Neural crest cell (in vitro differentiated cells): ENCODE measurements at places on chromosomes 16 and 17. TPM values are rescaled to one million over a fixed set of nuclear protein-coding genes. Genes with fewer than 3 reads are reported as not detected.
A peak's percentile ranks its signal among the peaks of the same experiment; 100 is the strongest.

SLC5A10 gene
- total RNA-seq: not detected in 2 replicates

SLC6A2 gene
- not detected in 2 replicates for total RNA-seq

CDK5RAP3 gene
- total RNA-seq: 285 and 301 TPM in 2 replicates

PITPNM3 gene
- 1.3 and 1.4 TPM in 2 replicates for total RNA-seq

ABCC12 gene
- total RNA-seq: 0.07 and 0.30 TPM in 2 replicates

PRR11 gene
- total RNA-seq: 77.2 and 78.8 TPM in 2 replicates

CES4A gene
- 1.8 TPM in 2 replicates for total RNA-seq

PPY gene
- total RNA-seq: not detected in 2 replicates

ARL16 gene
- 51.0 and 53.7 TPM in 2 replicates for total RNA-seq

DNA sequence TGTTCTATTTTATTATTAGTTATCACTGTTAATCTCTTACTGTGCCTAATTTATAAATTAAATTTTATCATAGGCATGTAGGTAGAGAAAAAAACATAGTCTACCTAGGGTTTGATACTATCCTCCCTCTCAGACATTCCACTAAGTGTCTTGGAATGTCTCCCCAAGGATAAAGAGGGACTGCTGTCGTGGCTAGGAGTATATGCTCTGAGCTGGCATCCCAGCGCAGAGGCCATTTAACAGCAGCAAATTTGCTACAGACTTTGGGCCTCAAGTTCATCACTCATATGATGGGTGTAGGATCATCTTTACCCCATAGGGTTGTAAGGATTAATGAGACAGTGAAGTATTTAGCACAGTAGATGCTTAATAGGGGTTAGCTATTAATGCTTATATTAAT lies 56.7 kb downstream of the ZFHX3 start:
- DNase-seq: no peak

DNA sequence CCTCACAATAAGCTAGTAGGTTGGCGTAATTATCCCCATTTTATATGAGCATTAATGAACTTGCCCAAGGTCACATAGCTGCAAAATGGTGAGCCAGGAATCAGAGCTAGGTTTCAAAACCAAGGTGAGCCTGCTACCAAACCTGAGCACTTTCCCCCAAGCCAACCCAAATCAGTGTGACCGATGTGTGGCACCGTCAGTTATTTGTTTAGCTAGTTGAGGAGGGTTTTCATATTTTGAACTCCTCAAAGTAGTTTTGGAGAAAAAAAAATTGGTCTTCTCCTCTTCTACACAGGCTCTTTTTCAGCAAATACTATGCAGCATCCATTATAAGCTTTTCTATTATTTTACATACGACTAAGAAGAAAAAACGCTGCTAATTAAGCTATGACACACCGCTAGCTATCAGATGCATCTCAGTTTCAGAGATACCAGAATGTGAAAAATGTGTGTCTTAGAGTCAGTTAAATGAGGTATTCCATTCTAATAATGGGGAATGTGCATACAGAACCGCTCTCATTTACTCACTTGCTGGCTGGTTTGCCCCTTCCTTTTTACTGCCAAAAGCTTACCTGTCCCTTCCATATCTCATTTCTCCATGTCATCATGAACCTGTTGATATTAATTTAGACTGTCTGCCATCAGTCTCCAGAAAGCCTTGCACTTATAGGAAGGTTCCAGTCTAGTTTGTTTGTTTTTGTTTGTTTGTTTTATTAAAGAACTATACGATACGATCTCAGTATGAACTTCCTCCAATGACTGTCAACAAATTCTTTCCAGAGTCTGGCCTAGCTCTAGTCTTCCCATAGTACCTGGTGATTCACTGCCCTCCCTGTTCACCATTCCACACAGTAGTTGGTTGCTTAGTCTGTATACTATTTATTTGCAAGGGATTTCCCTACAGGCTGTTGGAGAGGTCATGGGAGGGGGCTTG lies 2.2 kb upstream of the TBX4 start:
- no peak for DNase-seq

- DNase-seq: no peak
These were observed 26.0 kb upstream of the PRKCA start for GRCh38 chr17:66276328-66276937.

GRCh38 chr16:84967828-84968227 lies 43.5 kb downstream of the ZDHHC7 start:
- DNase-seq: no peak

- no peak for DNase-seq
These were observed 2.4 kb downstream of the YPEL2 start for GRCh38 chr17:59333836-59334235.

GRCh38 chr17:39062846-39063680 lies 88.4 kb downstream of the PLXDC1 start:
- DNase-seq: no peak

DNA sequence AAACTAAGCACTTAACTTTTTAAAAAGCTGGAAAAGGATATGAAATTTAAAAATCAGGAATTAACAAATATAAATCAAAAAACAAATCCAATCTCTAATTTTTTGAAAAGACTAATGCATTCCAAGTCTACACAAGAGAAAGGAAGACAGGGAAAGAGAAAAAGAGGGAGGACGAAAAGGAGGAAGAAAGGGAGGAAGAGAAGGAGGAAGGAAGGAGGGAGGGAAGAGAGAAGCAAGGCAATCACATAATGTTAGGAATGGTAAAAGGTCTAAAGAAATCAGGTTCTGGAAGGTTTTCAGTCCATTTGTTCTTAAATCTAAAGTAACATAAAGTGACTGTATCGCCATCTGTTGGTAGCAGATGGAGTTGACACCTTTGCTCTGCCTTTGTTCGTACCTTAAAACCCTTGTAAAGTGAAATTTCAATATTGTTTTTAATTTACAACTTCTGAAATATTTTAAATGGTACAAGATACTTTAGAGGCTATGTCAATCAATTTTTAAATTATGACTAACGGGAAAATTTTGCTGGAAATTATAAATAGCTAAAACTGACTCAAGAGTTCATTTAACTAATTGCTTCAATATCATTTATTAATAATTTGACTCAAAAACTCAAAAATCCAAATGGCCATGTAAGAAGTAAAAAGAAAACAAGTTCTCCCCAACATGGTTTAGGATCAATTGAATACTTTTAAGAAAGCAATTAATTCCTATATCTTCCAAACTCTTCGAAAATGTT lies 20.4 kb upstream of the CDYL2 start:
- DNase-seq: peak; percentile 8

- peak; percentile 30 for DNase-seq
These were observed 17.1 kb downstream of the C16orf82 start for GRCh38 chr16:27083861-27084261.

DNA sequence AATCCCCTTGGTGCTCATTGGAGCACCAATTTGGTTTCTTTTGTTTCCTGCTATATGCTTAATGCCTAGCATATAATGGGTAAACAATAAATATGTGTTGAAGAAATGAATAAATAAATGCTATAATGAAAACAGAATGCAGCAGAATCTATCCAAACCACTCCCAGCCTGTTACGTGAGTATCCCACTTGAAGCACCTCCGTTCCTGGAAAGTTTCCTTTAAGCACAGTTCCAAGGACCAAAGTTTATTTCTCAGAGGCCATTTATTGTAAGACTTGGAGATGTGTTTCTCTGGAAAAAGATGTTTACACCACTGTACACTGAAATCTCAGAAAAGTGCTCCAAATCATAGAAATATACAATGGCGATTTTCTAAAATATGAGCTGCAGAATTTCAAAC lies 187.0 kb downstream of the SOX9 start:
- no peak for DNase-seq

DNA sequence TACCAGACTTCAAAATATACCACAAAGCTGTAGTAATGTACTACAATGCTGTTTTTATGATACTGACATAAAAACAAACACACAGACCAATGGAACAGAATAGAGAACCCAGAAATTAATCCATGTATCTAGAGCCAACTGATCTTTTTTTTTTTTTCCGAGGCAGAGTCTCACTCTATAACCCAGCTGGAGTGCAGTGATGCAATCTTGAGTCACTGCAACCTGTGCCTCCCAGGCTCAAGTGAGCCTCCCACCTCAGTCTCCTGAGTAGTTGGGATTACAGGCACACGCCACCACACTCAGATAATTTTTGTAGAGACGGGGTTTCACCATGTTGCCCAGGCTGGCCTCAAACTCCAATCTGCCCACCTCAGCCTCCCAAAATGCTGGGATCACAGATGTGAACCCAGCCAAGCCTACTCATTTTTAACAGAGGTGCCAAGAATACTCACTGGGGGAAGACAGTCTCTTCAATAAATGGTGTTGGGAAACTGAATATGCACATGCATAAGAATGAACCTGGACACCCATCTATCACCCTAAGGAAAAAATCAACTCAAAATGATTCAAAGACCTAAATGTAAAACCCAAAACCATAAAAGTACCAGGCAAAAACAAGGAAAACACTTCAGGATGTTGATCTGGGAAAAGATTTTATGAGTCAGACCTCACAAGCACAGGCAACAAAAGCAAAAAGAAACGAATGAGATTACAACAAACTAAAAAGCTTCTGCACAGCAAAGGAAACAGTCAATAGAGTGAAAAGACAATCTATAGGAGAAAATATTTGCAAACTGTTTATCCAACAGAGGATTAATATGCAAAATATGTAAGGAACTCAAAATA lies 63.1 kb downstream of the STX8 start:
- DNase-seq: no peak

GRCh38 chr17:63406689-63407330 lies 39.3 kb downstream of the CYB561 start:
- peak; percentile 78 for DNase-seq

GRCh38 chr16:4015275-4016004 lies 100.8 kb downstream of the ADCY9 start:
- DNase-seq: no peak

DNA sequence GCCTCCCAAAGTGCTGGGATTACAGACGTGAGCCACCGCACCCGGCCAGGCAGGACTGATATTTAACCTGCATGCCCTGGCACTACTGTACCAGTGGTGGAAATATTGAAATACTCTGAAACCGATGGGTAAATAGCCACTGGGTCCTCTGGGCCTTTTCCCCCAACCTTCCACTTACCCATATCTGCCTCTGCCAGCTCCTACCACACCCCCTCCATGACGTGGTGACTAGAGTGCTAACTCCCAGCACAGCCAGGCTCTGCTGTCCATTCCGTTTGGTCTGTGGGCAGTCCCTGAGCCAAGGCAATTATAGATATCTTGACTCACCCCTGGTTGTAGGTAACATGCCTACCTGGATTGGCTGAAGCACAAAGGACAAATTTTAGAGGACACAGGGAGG lies 187.8 kb downstream of the PRKCB start:
- no peak for DNase-seq

GRCh38 chr17:76331083-76331482 lies 22.6 kb downstream of the PRPSAP1 start:
- no peak for DNase-seq

GRCh38 chr17:34361478-34362061 lies 1.5 kb downstream of the CCL1 start:
- DNase-seq: peak; percentile 78

GRCh38 chr17:57114085-57114673 lies 29.1 kb downstream of the AKAP1 start:
- DNase-seq: peak; percentile 77

DNA sequence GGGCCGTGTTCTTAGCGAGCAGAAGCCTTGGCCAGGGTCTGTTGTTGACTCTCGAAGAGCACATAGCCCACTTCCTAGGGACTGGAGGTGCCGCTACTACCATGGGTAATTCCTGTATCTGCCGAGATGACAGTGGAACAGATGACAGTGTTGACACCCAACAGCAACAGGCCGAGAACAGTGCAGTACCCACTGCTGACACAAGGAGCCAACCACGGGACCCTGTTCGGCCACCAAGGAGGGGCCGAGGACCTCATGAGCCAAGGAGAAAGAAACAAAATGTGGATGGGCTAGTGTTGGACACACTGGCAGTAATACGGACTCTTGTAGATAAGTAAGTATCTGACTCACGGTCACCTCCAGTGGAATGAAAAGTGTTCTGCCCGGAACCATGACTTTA lies 18.5 kb downstream of the RSPRY1 start:
- no peak for DNase-seq

DNA sequence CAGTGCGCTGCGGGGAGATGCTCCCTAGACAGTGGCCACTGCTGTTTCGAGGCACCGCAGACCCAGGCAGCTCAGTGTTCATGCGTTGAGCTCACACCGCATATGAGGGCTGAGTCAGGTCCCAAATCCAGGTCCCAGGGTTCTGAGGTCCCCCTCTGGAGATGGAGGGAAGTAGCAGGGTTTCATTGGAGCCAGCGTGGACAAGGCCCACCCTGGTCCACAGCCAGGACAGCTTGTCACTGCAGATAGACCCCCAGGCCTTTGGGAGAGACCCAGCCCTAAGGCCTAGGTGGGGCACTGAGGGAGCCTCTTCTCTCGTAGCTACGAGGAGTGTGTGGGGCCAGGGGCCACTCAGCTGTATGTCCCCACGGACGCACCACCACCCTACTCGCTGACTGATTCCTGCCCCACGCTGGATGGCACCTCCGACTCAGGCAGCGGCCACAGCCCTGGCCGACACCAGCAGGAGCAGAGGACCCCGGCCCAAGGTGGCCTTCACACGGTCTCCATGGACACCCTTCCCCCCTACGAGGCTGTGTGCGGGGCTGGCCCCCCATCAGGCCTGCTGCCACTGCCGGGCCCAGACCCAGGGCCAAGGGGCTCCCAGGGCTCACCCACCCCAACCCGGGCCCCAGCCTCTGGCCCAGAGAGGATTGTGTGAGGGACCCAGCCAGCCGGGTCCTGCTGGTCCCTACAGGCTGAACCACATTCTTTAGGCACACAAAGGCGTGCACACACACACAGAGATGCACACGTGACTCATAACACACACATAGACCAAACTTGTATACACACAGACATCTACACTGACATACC lies 53.4 kb downstream of the BEAN1 start:
- no peak for DNase-seq

DNA sequence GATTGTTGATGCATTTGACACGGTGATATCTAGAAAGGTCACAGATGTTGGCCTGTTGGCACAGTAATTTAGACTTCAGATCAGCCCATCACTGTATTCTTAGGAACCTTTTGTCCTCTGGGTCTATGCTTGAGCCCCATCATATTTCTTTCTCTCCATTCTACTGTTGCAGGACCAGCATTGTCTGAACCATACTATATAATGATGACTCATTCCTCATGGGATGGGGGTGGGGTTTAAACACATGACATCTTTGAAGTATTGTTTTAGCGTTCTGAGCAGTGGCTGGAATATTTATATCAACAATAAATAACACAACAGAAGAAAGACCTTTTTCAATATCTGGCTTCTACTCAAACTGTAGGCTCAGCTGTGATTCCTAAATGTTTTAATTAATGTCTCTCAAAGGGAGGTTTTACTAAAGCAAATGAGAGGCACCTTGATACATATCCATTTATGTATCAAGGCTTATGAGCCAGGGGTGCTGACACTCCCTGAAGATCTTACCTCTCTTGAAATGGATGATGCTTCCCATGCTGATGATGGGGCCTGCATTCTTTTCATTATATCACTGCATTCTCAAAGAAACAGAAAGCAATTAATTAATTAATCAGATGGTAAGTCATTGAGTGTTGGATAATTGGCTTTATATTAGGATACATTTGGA lies 379.0 kb upstream of the GOT2 start:
- no peak for DNase-seq

- no peak for DNase-seq
These were observed 45.1 kb downstream of the ABCA9 start for GRCh38 chr17:69015631-69016030.

GRCh38 chr16:4011940-4012629 lies 104.2 kb downstream of the ADCY9 start:
- DNase-seq: no peak

- DNase-seq: no peak
These were observed 44.3 kb downstream of the WNT3 start for GRCh38 chr17:46774108-46774737.
